AG08396 (cell line): ENCODE measurements at places on chromosomes 2 and 18.

DNA sequence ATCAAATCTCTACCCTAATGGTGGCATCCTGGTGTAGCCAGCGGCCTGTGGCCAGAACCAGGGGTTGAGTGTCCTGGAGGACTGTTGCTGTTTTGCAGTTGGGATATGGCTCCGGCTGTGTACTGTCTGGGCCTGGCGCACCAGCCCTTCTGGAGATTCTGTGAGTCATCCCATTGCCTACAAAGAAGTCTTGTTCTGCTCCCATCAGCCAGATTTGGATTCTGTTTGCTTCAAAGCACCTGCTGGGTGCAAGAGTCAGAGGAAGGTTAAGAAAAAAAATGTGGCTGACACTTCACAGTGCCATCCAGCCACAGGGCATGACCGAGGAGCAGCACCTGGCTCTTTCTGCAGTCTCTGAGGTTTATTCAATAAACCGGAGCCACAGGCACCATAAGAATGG is 41.0 kb upstream of the ASAP2 start:
- no peak for DNase-seq

- DNase-seq = peak; percentile 97
Measured at GRCh38 chr2:27032495-27033252, at the start of gene TMEM214. TSS of gene TMEM214 (plus strand) at chr2:27032965. CDS start at chr2:27033016, 51 bp downstream.

GRCh38 chr2:237278568-237278967 is 135.4 kb downstream of the COL6A3 start:
- peak; percentile 38 for DNase-seq

DNA sequence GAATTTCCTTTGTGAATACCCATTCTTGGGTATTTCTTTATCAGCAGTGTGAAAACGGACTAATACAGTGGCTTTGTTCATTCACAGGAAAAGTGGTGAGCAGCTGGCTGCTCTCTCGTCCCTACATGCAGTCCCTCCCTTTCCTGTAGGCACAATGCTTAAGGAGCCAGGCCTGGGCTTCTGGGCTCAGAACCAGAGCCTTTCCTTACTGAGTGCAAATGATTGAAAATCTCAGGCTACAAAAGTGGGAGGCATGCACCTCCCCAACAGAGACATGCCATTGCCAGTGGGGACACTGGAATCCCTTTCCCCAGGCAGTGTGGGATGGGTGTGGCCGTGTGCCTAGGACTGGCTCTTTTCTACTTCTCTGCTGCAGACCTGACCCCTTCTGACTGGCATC is 61.3 kb downstream of the MCFD2 start:
- DNase-seq = no peak

DNA sequence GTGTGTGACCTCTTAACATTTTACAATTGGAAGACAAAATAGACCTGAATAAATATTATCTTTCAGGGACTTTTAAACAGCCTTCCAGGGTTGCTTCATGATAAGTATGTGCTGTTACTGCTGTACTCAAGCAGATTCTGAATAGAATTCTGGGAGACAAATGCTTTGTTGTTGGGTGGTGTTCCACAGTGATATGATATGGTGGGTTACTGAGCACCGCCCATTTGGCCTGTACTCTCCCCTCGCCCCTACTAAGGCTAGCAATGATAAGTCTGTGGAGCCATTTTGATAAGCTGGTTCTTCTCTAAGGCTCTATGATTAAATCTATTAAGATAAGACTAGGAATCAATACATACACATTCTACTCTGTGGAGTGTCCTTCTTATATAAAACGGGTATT is 89.8 kb upstream of the ITGA4 start:
- DNase-seq = no peak

DNA sequence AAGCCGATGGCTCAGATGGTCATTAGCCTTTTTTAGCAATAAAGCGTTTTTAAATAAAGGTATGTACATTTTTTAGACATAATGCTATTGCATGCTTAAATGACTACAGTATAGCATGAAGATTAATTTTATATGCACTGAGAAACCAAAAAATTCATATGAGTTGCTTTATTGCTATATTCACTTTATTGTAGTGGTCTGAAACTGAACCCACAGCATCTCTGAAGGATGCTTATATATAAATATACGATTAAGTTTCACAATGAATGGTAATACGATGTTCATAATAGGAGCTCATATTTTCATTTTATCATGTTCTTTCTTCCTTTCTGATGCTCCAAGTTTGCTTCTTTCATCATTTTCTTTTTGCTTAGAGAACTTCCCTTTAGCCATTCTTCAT is 132.8 kb downstream of the DNAH6 start:
- no peak for DNase-seq

- no peak for DNase-seq
Measured at GRCh38 chr2:44079686-44080085, 83.9 kb upstream of the LRPPRC start.

DNA sequence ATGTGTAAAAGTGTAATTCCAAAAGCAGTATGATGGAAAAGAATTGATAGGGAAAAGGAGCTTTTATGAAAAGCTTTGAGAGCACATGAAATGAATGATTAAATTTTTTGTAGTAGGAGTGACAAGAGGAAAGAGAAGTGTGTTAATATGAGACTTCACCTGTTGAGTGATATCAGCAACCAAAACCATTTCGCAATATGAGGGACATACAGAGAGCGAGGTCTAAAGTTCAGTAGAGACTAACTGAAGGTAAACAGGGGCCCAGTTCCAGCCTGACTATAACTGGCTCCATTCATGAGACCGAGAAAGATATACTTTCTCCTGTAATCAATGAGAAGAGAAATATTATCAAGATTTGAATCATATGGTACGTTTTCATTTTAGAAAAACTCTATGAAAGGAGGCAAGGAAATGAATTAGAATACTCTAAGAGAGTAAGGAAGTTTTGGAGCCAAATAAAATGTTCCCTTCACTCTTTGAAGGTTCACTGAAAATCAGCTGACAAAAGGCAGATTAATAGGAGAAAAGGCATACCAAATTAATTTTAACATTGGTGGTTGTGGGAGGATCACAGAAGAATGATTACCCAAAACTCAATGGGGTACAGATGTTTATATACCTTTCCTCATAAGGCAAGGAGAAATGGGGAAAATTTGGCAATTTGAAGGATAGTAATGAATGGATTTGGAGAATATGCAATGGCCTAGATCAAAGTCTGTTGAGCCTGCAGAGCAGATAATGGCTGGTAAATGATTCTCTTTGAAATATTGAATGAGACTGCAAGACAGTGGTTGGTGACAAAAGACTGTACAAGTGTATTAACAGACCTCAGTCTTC is 932.2 kb downstream of the TDRD15 start:
- DNase-seq = no peak

DNA sequence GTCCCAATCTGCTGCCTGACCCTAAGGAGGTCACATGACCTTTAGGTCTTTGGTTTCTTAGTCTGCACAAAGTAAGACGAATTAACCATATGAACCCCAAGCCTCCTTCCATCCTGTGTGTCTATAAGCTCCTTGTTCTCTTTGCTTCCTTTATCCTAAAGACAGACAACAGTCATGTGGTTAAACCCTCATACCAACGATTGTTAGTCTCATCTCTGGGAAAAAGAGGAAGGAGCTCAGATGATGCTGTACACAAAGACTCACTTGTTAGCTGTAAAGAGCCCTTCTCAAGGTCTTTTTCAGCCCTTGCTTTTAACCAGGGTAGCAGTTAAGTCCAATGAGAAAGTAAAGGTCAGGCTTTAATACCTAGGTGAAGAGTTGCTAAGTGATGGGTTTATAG is 443.7 kb downstream of the TNS1 start:
- no peak for DNase-seq

GRCh38 chr2:44218771-44219170 is 50.1 kb downstream of the PPM1B start:
- DNase-seq = no peak

DNA sequence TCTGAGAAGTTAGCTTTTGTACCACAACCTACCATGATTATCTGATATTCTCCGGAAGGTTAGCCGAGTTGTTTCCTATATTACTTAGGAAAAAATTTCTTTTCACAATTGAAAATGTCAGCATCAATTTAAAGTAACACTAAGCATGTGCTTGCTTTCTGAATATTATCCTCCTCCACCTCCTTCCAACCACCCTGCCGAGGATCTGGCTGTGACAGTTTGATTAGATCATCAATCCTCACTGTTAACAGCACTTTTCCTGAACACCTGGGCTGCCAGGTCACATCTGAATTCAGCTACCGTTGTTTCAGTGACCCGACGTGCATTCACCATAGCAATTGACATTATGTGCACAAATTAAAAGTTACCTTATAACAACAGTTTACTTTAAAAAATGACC is 207.0 kb downstream of the ZNF407 start:
- no peak for DNase-seq

- peak; percentile 88 for DNase-seq
Measured at GRCh38 chr2:238158509-238159070, at the start of gene ERFE. TSS of gene ERFE (plus strand) at chr2:238158970. CDS start at chr2:238159008, 38 bp downstream.

DNA sequence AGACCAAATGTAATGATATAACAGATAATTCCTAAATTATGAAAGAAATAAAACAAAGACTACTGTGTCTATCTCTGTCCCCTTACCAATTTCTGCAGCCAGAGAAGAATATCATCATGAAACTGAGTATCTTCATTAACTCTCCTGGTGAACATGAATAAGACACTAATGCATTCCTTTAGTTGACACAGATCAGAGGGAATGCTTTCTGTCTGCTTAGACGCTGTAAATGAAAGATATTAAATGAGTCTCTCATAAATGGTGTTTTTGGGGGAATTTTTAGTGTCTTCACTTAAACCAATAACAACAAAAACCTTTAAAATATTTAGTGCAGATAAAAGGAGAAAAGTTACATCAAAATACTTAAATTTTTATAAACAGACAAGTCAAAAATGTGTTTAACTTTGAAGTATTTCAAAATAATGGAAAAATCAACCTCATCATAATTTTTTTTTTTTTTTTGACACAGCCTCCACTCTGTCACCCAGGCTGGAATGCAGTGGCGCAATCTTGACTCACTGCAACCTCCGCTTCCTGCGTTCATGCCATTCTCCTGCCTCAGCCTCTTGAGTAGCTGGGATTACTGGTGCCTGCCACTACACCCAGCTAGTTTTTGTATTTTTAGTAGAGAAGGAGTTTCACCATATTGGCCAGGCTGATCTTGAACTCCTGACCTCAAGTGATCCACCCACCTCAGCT is 16.0 kb downstream of the EPG5 start:
- no peak for DNase-seq

GRCh38 chr2:152051436-152051835 is 47.4 kb downstream of the CACNB4 start:
- DNase-seq = no peak

DNA sequence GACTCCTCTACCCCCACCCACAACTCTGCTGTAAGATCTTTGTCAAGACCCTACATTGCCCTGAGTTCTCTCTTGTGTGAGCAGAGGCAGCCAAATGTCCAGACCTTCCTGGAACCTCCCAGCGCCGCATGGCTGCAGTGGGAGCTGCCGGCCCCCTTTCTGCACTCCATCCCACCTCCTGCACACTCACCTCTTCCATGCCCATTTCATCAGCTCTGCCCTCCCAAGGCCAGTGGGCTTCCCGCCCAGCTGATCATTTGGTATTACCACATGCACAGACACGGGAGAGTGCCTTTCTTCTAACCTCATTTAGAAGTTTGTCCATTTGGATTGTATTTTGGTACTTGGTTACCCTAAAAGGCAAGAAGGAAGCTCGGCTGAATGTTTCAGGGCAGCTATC is 2.0 kb downstream of the IL1R2 start:
- no peak for DNase-seq

- DNase-seq = no peak
Measured at GRCh38 chr18:35991696-35992095, 19.2 kb downstream of the RMP24 start.

DNA sequence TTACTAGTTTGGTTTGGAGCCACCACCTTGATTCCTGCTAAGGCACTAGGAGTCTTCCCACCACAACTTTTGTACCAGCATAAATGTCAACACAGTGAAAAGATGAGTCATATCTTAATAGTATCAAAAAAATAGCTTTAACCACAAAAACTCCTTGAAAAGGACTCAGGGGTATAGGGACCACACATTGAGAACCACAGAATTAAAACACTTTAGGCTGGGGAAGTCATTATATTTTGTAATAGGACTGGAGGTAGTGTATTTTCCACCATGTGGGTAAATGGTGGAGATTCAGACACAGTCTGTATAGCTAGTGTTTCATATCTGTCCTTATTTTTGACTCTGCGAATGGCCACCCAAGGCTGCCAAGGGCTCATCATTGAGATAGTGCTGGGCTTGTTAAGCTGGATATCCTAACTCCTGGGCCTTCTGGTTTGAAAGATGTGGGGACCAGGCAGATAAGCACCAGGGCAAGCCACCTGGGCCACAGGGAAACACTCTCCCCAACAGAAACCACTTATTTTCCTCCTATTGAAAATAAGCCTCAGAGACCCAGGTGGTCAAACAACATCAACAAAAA is 19.1 kb upstream of the FHL2 start:
- DNase-seq = no peak

- DNase-seq = no peak
Measured at GRCh38 chr2:28628506-28628905, 123.1 kb upstream of the PPP1CB start.

DNA sequence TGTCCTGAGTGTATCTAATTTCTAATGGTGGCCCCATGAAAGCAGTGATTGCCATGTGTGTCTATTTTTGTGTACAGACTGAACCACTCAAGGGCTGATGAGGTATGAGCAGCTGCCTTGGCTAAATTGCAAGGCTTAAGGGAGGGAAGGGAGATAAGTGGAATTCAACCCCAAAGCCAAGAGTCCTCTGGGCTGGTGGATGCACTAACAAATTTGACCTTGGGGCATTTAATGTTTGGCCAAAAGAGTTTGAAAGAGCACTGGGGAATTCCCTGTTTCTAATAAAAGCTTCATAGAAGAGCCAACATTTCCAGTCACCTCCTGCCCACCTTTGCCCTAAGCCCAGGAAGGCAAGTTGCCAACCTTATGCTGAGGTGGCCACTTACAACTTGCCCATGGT is 172.1 kb downstream of the SETBP1 start:
- no peak for DNase-seq

DNA sequence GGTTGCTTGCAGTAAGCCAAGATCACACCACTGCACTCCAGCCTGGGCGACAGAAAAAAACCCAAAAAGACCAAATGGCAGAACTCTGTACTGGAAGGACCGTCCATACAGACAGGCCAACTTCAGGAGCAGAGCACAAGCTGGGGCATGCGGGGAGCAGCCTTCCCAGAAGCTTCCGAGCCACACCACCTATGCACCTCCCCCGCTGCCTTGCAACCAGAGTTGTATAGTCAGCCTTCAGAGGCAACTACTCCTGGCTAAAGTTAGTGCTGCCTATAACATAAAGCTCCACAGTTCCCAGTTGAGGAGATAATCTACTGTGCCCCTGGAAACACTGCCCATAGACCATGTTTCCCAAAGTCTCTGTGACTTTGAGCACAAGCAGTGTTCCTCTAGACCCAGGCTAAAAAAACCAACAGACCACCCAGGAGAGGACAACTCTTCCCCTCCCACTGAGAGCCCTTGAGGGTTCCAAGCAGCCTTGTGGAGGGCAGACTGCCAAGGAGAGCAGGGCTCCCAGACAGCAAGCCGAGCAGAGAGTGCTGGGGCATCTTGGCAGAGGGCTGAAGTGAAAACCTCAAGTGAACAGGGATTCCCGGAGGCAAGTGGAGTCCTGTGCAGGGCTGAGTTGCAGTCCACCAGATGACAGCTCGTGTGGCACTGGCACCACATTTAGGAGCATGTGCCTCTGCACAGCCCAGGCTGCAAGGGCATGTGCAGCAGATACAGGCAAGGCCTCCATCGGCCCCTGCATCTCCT is 6.8 kb downstream of the SFT2D3 start:
- DNase-seq = no peak
